ENCODE measurements at places on chromosomes 5 and 9.

DNA sequence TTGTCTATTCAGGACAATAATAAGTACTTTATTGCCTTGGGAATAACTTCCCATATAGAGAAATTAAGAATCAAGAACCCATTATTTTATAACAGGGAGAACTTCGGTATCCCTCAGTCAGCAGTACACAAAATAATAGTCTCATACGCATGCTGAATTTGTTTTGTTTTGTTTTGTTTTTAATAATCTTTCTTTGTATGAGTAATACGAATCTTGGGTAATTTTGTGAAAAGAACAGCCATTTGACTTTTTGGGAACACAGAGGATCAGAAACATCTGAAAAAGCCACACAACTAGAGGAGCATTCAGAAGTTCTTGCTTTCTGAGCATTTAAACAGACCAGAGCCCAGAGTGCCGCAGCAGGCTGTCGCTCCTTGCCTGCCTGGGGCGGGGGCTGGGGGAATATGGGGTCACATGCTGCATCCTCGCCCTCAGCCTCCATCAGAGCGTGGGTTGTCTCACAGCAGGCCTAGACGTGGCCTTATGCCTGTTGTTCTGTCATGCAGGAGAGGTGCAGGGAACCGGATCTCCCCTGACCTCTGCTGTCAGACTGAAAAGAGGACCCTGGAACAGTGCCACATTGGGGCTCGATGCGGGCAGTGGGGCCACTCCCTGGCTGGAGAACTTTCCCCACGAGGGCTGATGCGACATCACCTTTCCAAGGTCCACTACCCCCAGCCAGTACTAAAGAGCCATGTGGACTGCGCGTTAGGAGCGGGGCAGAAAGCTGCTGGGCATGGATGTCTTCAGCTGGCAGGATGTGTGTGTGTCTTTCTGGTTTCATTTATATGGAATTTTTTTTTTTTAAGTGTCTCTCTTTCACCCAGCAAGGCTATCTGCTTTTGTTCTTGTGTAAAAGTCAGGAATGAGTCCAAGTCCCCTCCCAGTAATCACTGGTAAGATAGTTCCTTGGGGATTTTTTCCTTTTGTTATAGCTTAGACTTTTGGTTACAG lies 133.4 kb upstream of the OTULINL start:
- DNase-seq = no peak

DNA sequence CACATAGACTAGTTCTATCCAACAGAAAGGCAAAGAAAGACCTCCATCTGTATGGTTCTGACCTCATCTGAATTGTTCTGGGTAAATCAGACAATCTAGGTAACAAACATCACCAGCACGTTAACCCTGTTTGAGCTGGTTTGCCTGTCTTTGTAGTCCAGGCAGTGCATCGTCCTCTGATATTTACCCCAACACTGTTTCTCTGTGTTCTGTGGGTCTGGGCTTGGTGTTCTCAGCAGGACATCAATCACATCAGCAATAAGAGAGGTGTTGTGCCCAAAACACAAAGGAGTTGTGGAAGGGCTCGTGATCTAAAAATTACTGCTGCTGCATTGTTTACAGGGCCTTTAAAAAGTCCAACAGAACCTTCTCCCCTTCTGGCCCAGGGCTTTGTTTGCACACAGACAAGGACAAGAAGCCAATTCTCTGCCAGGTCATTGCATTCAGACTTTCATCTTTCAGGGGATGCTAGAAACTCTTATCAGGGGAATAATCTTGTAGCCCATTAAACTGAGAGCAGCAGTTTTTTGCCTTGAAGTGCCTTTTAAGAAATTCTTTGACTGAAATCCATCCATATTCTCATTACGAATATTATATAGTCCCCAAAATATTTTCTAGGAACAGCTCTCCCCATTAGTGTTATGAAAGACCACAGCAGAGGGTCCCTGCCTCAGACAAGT lies 30.5 kb upstream of the MAP1B start:
- no peak for DNase-seq

GRCh38 chr5:14861123-14861765 lies 10.3 kb downstream of the ANKH start:
- DNase-seq = no peak

DNA sequence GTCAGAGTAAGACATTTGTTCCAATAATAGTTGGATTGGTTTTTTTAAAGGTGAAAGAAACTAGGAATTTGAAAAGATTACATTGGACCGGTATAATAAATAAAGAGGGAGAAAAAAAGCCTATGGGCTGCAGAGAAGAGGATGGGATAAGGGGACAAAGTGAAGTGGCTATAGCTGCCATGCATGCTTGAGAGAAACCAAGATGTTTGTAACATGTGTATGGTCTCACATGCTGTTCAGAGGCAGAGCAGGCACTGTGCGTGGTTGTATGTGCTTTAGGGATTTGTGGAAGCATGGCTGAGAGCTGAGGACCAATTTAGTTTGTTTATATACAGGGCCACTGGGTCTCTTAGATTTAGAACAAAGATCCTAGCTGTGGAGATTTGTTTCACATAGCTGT lies 32.7 kb downstream of the LNPEP start:
- DNase-seq = no peak

GRCh38 chr5:40587376-40587775 lies 92.3 kb upstream of the PTGER4 start:
- no peak for DNase-seq

DNA sequence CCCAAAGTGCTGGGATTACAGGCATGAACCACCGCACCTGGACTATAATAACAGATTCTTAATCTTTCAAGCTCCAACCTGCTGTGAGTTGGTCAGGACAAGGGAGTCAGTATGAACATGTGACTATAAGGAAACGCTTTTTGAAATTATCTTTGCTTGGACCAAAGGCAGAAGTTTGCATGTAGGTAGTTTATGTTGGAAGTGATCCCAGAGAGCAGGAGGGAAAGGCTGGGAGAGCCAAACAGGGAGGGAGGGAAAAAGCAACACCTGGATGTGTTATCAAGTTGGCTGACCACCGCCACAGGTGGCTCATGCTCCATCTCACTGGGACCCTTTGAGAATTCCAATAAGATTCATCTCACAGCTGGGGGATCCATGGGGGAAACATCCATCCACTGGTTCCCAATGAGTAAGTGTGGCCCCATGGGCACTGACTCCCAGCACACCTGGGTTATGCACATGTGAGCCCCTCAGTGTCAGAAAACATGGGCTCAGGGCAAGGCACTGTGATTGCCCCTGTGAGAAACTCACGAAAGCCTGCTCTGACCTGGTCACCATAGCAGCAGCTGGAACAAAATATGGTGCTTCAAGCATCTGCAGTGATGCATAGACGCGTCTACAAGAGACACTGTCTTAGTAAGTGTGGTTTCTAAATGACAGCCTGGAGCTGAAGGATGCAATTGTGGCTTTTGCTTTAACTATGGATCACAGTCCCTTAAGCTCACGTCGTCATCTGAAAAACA lies 62.1 kb downstream of the ARSB start:
- no peak for DNase-seq

DNA sequence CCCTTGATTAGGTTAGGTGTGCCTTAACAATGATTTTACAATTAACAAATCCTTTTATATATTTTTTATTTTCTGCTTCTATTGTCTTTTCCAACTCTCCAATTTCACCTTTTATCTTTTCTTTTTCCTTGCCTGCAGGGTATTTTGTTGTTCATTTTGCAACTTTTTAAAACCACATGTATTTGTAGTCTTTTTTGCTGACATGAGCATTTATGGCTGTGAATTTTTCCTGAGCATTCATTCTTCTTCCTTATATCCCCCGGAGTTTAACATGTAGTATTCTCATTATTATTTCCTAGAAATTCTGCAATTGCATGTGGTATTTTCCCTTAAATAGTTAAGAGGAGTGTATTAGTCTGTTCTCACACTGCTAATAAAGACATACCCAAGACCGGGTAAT lies 41.6 kb downstream of the FAM81B start:
- DNase-seq = no peak

- DNase-seq = no peak
These were observed 8.3 kb downstream of the ITGA2 start for GRCh38 chr5:52997424-52997823.

- DNase-seq = peak; percentile 41
These were observed 61.1 kb upstream of the SAP30L start for GRCh38 chr5:154384480-154385235.

DNA sequence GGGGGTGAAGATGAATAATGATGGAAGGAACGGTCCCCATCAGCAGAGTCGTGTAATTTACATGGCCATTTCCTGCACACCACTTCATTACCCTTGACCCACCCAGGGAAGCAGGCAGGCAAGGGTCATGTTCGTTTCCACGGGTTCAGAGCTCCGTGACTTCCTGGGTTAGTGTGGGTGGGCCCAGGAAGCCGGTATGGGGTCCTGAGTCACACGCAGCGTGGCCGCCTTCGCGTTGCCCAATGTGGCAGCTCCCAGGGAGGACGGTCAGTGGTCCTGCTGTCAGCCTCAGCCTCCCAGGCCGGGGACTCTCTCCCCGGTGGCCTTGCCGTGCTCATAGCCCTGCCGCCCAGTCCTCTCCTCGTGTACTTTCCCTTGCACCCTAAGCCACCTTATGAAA lies 5.1 kb upstream of the TERT start:
- DNase-seq = no peak

DNA sequence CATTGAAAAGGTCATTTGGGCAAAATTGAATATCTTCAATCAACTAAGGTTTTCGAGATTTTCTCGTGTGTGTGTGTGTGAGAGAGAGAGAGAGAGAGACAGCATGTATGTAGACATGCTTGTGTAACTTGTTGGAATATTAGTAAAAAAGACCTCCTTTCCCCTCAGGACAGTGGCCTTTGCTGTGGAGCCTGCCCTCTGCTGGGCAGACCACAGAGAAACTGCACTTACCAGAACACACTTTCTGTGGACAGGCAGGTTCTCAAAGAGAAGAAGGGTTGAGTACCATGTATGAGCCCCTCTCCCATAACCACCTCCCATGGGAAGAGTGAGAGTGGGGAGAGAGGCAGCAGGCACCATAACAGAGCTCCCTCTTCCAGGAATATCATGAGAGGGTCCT lies 45.6 kb downstream of the CFAP90 start:
- no peak for DNase-seq

DNA sequence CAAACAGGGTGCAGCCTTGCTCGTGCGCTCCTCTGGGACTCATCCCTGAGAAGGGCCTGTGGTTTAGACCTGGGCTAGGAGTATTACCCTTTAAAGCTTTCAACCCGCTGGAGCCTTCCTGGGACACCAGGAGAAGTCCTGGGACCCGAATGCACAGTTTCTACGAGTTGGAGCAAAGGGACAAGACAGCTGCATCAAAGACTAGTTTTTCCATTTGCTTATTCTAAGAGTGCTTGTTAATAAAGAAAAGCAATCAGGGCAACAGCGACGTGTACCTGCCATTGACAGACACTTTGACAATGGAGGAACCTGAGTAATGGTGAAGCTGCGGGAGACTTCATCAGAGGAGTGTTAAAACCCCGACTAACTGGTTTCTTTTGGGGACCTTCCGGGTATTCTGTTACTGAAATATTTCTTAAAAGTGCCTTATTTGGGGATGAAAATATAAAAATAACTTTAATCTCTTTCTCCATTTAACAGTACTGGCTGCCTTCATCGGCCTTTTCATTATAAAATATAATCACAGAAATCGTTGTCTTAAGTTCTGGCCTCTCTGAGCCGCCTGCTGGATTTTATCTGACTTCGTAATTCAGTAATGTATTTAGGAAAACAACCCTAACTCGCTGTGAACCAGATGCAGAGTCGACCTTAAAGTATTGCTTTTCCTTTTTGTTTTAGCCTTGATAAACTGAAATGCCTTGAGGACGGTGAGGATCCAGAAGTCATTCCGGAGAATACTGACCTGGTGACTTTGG lies 732 bp downstream of the SNAPC3 start:
- peak; percentile 10 for DNase-seq

GRCh38 chr9:20835377-20836286 lies 151.6 kb downstream of the FOCAD start:
- DNase-seq = no peak

GRCh38 chr9:34958411-34958982 lies 412 bp downstream of the PHF24 start:
- DNase-seq = no peak

- DNase-seq = no peak
These were observed 7.0 kb downstream of the SQSTM1 start for GRCh38 chr5:179827680-179828079.

GRCh38 chr5:86570427-86571083 lies 47.2 kb upstream of the COX7C start:
- no peak for DNase-seq

DNA sequence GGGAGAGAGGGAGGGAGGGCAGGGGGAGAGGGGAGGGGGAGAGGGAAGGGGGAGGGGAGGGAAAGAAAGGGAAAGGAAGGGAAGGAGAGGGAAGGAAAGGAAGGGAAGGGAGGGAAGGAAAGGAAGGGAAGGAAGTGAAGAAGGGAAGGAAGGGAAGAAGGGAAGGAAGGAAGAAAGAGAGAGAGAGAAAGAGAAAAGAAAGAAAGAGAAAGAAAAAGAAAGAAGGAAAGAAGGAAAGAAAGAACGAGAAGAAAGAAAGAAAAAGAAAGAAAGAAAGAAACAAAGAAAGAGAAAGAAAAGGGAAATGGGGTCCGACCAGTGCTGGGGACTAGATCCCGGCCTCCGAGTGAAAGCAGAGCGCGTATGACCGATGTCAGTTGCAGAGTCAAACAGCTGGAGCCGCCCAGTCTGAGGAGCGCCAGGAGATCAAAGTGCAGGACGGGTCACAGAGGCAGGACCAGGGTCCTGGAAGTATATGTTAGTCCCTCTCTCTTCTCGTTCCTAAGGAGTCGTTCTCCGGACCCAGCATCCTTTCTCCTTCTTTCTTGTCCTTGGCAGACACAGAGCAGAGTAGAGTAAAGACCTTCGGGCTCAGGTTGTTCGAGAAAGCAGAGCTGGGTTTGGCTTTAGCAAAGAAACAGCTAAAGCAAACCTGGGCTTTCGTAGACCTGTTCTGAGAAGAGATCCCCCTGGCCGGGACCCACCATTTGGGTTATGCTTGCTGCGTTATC lies 305.4 kb upstream of the MSX2 start:
- no peak for DNase-seq

- DNase-seq = no peak
These were observed 672 bp upstream of the SUSD3 start for GRCh38 chr9:93057703-93058354.

DNA sequence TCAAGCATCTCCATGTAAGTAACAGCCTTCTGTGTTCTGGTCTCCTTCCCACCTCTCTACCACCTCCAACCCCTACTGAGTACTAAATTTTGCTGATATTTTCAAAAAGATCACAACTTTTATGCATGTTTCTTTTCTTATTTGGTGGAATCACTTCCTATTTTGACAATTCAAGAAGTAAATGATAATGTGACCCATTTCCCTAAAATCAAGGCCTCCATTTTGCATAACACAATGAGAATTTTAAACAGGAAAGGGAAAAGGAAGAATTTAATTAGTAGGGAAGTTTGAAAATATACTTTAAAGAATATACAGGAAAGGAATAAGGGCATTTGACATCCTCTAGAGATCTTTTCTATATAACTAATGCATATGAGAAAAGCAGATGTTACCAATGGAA lies 212.9 kb upstream of the RASA1 start:
- DNase-seq = no peak

DNA sequence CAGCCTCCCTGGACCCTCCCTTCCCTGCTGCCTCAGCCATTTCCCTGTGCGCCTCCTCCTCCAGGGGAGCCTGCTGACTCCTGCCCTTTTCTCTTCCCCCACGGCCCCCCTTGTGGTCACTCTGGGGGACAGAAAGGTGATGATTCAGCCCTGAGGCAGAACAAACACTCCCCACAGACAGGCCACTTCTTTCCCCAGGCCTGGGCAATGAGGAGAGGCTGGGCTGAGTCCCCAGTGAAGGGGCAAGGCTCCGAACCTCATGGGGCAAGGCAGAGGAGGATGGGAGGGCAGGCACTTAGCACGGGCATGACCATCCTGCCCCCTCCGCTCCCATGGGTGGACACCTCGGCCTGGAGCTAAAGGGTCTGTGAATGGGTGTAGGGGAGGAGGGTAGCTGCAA lies 21.0 kb downstream of the CSF1R start:
- no peak for DNase-seq
